NK-92 treated with Interleukin-12 subunit alpha and Interleukin-12 subunit beta, amount 100 ng/mL, for 24 hours (cell line): ENCODE measurements at places on chromosomes 13 and 19.

DNA sequence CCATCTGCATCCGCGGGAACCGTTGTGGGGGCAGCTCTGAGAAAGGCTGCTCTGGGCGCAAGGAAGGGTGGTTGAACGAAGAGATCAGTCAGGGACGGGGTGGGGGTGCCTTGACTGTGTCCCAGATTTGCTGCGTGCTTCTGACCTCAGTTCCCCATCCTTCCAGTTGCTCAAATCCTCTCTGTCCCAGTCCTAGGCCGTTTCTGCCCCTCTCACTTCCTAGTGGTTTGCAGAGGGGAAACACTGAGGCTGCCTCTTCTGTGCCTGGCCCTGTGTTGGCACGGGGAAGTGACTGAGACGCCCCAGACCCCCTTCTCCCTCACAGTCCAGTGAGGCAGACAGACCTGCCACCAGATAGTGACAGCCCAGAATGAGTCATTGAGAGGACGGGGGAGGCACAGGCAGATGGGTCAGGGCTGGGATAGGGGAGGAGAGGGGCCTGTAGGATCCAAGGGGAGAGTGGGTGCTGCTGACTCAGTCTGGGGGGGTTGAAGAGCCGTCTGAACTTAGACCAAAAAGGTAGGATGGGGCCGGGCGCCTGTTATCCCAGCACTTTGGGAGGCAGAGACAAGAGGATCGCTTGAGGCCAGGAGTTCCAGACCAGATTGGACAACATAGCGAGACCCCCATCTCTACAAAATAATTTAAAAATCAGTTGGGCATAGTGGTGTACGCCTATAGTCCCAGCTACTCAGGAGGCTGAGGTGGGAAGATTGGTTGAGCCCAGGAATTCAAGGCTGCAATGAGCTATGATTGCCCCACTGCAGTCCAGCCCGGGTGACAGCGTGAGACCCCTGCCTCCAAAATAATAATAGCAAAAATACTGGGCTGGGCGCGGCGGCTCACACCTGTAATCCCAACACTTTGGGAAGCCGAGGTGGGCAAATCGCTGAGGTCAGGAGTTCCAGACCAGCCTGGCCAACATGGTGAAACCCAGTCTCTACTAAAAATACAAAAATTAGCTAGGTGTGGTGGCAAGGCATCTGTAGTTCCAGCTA lies 26.5 kb downstream of the NUMBL start:
- no peak for DNase-seq

DNA sequence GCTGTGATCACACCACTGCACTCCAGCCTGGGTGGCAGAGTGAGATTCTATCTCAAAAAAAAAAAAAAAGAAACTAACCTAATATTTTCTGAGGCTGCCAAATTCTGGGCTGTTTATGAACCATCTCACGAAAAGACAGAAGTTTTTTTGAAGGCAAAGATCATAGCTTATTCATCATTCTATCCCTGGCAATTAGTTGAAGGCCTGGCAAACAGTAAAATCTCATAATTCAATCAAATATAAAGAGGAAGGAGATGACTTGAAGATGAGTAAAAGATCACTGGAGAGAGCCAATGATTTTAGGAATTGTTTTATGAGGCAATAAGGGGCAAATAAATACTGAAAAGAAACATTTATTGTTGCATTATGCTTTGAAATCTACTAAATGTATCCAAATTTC lies 216.5 kb downstream of the DCLK1 start:
- no peak for DNase-seq

DNA sequence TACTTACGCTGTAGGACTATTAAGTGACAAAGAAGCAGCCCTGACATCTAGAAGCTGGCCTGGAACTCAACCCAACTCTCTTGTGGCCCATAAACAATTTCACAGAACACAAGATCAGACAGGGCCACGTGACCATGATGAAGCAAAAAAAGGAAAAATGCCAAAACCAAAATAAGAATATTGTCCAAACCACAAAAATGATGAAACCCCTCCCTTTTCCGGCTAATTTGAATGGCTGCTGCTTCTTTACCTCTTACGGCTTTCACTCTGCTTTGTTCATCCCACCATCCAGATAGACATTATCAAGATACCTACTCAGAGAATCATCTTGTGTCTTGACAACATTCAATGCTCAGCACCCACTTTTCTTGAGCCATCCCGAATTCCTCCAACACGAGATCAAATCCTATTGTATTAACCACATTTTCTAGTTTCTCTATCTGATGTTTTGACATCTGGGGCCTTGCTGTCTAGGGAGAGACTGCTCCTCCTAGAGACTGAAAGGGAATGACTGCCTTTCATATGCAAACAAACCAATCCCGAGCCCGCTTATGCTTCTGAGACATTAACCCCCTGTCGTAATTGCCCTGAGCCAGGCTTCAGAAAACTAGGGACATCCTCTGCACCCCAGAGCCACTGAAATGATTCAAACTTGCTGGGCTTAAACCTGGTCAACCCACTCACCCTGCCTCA lies 186.3 kb downstream of the TDRD3 start:
- no peak for DNase-seq

DNA sequence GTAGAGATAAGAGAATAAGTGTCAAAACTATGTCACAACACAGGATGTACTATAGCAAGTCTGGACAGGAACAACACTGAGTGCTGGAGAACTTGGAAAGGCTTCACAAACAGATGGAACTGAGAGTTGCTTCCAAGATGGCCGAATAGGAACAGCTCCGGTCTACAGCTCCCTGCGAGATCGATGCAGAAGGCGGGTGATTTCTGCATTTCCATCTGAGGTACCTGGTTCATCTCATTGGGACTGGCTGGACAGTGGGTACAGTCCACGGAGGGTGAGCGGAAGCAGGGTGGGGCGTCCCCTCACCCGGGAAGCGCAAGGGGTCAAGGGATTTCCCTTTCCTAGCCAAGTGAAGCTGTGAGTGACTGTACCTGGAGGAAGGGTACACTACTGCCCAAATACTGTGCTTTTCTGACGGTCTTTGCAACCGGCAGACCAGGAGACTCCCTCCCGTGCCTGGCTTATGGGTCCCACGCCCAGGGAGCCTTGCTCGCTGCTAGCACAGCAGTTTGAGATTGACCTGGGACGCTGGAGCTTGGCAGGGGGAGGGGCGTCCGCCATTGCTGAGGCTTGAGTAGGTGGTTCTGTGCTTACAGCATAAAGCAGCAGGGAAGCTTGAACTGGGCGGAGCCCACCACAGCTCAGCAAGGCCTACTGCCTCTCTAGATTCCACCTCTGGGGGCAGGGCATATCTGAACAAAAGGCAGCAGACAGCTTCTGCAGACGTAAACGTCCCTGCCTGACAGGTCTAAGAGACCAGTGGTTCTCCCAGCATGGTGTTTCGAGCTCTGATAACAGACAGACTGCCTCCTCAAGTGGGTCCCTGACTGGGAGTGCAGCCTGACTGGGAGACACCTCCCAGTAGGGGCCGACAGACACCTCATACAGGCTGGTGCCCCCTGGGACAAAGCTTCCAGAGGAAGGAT lies 46.0 kb downstream of the USP12 start:
- no peak for DNase-seq

GRCh38 chr13:51380269-51380668 lies 40.8 kb downstream of the SERPINE3 start:
- DNase-seq = no peak

DNA sequence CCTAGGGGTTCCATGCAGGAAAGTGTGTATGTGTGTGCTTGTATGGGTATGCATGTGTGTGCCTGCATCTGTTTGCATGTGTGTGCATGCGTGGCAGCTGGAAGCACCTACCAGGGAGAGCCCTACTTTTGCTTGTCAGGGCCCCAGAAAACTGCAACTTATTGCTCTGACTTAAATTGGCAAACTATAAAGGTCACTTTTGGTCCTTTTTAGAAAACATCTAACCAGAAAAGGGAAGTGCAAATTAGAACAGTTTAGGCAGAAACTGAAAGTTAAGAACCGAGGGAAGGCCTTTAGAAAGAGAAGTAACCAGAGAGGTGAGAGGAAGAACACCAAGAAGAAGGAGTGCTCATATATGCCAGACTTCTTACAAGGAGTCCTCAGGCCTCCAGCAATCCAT lies 32.5 kb downstream of the DLEU7 start:
- DNase-seq = no peak

DNA sequence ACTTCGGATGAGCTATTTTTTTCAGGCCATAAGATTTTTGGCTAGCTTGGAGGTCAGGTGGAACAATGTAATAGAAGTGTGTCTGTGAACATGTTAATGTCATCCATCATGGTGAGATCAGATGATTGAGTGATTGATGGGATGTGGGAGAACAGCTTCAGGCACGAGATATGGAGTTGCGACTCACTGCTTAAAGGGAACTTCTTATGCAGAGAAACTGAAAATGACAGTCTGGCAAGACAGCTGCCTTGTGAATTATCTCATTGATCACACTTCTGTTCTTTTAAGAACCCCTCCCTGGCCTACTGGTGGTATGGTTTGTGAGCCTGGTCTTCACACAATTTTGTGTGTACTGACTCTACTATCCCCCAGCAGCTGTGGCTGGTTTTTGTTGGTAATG lies 96.0 kb downstream of the OLFM4 start:
- DNase-seq = no peak

GRCh38 chr13:86960876-86961275 lies 710.3 kb upstream of the SLITRK5 start:
- no peak for DNase-seq

DNA sequence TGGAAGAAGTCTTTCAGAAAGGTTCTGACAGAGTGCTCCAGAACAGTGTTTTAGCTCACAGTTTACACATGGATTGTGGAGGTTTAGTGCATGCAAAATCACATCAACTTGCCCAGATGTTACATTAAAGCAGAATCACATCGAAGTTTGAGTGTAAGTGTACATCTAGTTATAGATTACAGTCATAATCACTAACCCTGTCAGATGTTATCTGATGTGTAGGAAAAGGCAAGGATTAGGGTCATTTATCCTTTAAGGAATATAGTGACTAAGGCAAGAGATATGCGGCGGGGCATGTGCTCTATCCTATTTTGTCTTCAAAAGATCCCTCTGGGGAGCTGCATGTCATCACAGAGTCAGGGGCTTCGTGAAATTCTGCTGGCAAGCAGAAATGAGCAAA lies 66.9 kb downstream of the CYSLTR2 start:
- DNase-seq = no peak

DNA sequence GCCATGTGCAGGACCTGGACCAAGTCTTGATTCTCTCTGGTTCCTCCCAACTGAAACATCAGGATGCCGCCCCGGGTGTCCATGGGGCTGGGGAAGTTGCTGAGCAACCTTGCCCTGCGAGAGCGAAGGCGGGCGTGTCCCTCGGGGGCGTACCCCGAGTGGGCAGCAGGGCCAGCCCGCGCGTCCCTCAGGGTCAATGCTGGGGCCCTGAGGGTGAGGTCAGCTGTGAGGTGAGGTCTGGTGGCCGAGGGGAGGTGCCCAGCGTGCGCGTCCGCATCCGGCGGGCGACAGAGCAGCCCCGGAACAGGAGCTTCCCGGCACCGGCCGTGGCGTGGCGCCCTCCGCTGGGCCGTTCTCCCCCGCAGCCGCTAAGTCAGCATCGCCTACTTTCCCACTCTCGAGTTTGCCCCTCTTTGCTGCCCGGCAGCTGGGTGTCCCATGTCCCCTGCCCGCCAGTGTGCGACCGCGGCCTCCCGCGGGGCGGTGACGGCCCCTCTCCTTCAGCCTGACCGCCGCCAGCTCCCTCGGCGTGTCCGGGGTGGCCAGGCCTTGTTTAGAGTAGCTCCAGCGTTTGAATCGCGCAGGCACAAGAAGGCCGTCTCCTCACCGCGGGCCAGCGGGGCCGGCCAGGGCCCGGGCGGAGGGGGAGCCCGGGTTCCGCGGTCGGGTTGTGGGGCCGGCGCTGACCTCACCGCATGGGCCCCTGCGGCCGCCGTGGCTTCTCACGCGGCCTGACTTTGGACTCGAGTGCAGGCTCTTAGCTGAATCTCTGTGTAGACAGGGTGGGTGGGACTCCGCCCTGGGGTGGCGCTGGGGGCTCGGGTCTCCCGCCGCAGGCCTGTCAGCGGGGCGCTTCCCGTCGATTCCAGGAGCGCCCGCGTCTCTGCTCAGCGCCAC lies 33.0 kb downstream of the GJA3 start:
- DNase-seq = no peak

- no peak for DNase-seq
Measured at GRCh38 chr19:15288146-15288963, 44.0 kb downstream of the BRD4 start.

DNA sequence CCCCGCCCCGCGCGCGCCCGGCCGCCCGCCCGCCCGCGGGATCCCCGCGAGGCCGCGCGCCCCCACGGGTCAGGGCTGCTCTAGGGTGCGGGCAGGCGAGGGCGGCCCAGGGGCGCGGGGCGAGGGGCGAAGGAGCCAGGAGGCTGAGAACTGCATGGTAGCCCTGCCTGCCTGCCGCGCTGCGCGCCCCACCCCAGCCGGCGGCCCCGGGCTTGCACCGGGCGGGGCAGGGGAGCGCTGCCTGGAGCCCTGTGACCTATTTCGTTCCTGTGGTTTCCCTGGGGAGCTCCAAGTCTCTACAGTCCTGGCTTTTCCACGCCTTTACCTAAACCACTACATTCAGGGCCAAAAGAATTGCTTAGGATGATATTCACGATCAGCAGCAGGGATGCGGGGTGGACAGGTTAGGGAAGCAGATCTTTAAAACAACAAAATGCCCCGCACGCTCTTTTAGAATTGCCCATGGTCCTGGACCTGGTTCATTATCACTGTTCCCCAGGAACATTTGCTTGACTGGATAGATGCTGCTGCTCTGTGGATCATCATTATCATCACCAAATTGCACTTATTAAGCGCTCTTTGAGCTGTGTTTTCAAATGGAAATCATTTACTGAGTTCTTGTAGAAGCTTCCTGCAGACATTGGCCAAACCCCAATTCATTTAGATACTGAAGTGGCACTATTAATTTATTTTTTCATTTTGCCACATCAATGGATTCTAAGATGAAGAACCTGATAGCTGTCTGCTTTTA lies 421 bp upstream of the GPR12 start:
- DNase-seq = no peak

- no peak for DNase-seq
Measured at GRCh38 chr13:80901111-80901510, 560.2 kb upstream of the SPRY2 start.

- no peak for DNase-seq
Measured at GRCh38 chr19:46218160-46218559, 11.4 kb upstream of the IGFL1 start.

DNA sequence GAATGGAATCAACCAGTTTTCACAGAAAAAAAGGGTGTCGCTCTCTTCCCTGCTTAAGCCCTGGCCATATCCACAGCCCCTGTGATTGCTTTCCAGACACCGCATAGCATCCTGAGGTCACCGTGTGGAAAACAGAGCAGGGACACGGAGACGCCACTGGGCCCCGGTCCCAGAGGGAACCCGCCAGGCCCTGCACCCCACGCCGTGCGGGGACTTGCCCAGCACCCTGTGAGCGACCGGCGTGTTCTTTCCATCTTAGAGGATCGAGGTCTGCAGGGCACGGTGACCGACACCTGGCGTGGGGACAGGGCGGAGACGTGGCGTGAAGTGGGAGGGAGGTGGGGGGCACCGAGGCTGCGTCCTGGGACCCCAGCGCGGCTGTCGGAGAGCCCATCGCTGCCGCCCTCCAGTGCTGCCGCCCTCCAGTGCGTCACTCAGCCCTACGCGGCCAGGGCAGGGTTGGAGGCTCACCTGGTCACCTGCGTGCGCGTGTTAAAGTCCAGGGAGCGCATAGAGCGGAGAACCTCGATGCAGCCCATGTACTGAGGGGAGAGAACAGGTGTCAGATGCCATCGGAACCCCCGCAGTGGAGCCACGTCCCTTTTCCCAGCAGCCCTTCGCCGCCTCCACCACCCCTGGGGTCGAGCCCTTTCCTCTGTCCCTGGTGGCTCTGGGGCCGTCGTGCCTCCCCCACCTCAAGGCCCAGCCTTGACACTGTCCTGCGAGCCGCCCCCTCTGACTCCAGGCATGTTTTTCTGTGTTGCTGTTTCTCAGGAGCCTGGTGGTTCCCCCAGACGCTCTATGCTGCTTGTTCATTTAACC lies 20.2 kb downstream of the SHC2 start:
- no peak for DNase-seq

GRCh38 chr13:42041684-42042035 lies 6.8 kb upstream of the DGKH start:
- no peak for DNase-seq
